ENCODE measurements at places on chromosomes 2 and 18.

GRCh38 chr2:98334439-98335078 lies 11.7 kb upstream of the CNGA3 start:
- DNase-seq: peak; percentile 15

GRCh38 chr2:42954227-42954962 lies 162.0 kb upstream of the HAAO start:
- DNase-seq: no peak

- DNase-seq: no peak
Measured at GRCh38 chr2:207975921-207976320, 49.4 kb downstream of the PLEKHM3 start.

DNA sequence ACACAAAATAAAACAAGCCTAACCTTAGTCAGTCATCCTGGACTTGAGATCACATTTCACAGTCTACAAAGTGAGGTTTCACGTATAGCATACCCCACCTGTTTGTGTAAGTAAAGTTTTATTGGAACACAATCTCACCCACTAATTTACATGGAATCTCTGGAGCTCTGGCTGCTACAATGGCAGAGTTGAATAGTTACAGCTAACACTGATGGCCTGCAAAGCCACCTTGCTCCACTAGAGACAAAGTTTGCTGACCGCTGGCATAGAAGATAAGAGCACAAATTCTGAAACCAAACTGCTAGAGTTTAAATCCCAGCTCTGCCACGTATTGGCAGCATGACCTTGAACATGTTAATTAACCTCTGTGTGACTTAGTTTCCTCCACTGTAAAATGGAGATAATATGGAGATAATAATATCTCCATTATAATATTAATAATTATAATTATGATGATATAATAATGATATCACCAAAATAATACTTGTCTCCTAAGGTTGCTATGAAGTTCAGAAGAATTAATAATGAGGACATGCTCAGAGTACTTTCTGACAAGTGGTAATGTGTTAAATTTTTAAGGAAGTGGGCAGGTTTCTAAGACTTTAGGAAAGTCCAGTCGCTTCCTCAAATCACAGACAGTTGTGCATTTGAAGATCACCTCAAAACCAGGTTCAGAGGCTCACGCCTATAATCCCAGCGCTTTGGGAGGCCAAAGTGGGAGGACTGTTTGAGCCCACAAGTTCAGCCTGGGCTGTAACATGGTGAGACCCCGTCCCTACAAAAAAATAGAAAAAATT lies 204.6 kb downstream of the SH3RF3 start:
- DNase-seq: no peak

GRCh38 chr2:17323697-17324096 lies 194.5 kb downstream of the RAD51AP2 start:
- no peak for DNase-seq

GRCh38 chr18:11497585-11497984 lies 111.8 kb upstream of the SLC35G4 start:
- DNase-seq: no peak

Data from NCI-H2081 (cell line).